ENCODE measurements at places on chromosomes 2 and 18.

- no peak for DNase-seq
Measured at GRCh38 chr18:41969881-41970280, 14.8 kb downstream of the PIK3C3 start.

DNA sequence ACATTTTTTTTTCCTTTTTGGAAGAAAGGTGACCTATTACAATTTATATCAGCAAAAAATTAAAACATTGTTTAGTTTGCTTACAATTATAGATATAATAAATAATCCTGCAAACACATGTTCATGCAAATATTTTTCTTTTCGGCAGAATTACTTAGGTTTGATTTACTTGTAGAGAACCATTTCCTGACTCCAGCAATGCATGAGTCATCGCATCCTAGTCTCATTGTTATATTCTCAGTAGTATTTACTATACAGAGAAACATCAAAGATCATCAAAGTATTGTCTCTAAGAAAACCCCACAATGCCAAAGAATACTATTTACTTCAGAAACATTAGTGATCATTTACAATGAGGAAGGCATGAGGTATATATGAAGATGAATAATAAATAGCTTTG, 40.4 kb upstream of the MTIF2 start:
- no peak for DNase-seq

DNA sequence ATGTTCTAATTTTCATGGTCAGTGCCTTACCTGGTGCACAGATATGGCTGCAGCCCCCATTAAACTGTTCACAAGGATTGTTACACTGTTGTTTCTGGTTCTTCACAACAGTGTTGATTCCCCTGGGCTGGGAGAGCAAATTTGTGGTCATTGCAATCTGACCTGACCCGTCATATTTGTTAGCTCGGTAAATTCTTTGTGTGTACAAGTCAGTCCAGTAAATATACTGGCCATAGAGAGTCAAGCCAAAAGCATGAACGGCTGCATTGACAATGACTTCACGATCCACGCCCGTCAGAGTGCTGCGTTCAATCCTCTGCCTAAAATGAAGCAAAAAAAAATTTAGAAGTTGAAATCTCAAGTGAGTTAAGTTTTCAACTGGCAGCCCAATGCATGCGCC, 134.6 kb downstream of the DHRS9 start:
- DNase-seq: no peak

DNA sequence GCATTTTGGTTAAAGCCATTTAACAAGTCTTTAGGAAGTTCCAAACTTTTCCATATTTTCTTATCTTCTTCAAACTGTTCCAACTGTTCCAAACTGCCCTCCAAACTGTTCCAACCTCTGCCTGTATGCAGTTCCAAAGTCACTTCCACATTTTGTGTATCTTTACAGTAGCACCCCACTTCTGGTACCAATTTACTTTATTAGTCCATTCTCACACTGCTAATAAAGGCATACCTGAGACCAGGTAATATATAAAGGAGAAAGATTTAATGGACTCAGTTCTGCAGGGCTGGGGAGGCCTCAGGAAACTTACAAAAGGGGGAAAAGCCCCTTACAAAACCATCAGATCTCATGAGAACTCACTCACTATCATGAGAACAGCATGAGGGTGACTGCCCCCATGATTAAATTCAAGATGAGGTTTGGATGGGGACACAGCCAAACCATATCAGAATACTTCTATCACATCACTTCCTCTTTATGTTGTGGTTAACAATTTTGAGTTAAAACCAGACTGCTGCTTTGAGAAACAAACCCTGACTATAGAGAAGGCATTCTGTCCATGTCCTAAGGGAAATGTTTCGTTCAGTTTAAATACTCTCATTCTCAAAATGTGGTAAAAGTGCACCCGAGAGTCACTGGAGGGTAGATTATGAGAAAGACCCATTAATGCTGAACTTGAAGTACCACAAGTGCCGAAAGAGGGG, 11.0 kb downstream of the IL18R1 start:
- DNase-seq: no peak

- DNase-seq: no peak
Measured at GRCh38 chr2:149670086-149670485, 82.5 kb upstream of the MMADHC start.

DNA sequence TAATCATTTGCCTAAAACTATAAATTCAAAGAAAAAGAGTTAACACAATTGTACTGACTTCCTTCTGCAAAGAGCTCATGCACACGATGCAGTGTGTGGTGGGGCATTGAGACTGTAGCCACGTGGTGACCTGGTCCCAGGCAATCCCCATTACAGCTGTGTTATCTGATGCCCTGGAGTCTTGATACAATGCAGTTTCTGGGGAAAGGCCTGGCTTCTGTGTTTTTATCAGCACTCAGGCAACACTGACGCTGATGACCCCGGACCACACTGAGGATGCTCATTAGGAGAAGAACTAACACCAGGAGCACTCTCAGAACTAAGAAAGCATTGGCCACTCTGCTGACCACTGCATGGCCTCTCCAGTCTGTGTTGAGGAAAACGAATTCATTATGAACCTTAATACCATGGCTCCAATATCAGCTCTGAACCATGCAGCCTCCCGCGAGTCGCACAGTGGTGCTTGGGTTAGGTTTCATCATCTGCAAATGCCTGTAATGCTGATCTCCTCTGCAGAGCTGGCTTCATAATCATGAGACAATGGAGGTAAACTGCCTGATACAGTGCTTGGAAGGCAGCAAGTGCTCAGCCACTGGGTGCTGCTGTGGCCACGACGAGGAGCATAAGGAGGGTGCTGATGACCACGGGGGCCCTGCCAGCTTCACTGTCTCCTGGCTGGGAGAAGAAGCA, 218.5 kb downstream of the MYT1L start:
- DNase-seq: no peak

Data from femur (tissue), 1 donor.